ENCODE measurements at places on chromosomes 1 and 21.

- DNase-seq: peak; percentile 17
Observed at GRCh38 chr1:86201311-86201710, 44.7 kb upstream of the COL24A1 start.

- DNase-seq: peak; percentile 73
Observed at GRCh38 chr1:182595641-182596240, 6.7 kb upstream of the RNASEL start.

- DNase-seq: no peak
Observed at GRCh38 chr1:157090771-157091170, 8.8 kb downstream of the ETV3L start.

DNA sequence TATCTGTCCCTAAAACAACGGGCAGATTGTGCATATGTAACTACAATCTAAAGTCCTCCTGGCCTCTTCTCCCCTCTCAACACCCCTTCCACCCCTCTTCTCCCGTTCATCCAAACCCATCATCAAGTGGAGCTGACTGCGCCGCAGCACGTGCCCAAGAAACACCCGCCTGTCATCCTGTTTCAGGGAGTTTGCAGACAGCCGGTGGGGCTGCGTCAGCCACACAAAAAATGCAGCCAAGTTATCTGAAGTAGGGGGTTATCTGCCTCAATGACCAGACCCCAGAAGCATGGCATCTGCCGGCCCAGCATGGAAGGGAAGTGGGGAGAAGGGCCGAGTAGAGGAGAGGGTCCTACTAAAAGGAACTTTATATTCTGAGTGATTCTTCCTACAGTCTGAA, 49.0 kb downstream of the GPR161 start:
- no peak for DNase-seq

- no peak for DNase-seq
Observed at GRCh38 chr1:86687595-86687994, 16.8 kb upstream of the SH3GLB1 start.

DNA sequence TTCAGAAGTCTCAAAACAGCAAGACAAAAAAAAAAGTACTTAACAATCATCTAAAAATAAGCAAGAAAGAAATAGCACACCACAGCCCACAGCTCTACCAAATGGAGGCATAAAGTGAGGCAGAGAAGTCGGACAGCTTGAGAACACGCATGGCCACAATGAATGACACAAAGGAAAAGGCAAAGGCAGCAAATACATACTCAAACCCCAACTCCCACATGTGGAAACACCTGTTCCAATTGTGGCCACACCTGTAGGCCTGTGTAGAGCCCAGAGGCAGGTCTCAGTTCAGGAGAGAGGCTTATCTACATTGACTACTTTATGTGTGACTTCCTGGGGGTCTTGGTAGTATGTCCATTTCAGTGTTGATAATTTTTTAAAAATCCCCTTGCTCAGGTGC, 543.5 kb downstream of the LMO4 start:
- no peak for DNase-seq

- no peak for DNase-seq
Observed at GRCh38 chr1:33637846-33638440, 165.5 kb downstream of the ZSCAN20 start.

GRCh38 chr21:32070676-32071330, 198.0 kb downstream of the HUNK start:
- no peak for DNase-seq

DNA sequence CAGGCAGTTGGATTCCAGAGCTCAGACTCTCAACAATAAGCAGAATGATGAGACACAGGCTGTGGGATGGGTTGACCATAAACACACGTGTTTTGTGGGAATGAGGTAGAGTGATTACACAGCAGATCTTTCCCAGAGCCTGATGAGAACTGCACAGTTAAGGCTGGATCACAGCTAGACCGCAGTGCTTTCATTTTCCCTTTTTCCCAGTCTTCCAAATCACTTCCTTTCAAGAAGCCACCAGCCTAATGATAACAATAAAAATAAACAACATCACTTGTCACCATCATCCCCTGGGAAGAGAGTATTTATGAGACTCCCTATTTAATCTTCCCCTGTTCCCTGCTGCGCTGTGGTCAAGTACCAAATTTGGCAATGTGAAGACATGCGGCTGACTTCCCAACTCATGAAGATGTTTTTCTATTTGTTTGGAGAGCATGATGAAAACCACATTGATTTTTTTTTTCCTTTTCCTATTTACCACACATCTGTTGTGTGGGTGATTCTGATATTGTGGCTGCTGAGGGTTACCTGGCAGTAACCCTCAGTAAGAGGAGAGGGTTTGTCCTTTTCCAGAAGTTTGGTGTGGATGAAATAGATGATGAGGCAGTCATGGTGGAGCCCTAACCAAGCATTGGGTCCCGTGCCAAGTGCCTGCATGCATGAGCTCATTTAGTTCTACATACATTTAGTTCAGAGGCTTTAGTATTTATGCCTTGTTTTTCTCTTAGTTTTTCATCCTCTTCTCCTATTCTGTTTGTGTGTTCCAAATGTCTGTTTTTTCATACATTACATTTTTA, 248.9 kb upstream of the HOOK1 start:
- peak; percentile 73 for DNase-seq
